ENCODE measurements at places on chromosomes 3 and 15.

GRCh38 chr3:138423316-138423715 lies 11.1 kb upstream of the ESYT3 start:
- DNase-seq, result no peak

- no peak for DNase-seq
Measured at GRCh38 chr3:172376402-172376801, 71.9 kb downstream of the GHSR start.

- DNase-seq, result no peak
Measured at GRCh38 chr3:59364496-59364895, 314.7 kb upstream of the CFAP20DC start.

GRCh38 chr3:72288955-72289691 lies 504.2 kb upstream of the PROK2 start:
- no peak for DNase-seq

DNA sequence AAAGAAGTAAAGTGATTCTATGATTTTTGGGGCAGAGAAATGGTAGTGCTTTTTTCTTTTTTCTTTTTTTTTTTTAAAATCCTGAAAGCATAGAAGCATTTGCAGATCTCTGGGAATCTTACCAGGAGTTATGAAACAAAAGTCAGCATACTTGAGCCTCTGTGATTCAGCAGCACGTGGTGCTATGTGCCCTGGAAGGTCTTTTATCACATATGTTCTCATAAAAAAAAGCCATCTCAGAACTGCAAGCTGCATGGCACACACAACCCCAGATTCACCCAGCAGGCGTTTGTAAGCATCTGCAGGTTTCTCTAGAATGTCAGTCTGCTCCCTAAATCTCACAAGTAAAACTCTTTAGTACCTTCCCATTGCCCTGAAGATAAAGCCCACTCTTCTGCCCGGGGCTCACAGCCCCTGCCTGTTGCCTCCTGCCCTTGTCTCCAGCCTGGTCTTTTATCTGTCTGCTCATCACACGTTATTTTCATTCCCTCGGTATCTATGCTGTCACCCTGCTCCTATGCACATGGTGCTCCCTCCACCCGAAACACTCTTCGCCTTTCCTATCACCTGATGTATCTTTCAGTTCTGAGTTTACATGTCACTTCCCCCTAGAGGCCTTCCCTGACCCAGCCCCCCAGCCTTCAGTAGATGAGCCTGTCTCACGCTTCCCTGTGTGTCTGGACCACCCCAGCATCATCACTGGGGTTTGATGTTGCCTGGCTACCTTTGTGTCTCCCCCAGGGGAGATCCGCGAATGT lies 72.4 kb downstream of the CHDH start:
- DNase-seq, result no peak

- no peak for DNase-seq
Measured at GRCh38 chr15:26550880-26551279, 222.0 kb downstream of the GABRB3 start.

DNA sequence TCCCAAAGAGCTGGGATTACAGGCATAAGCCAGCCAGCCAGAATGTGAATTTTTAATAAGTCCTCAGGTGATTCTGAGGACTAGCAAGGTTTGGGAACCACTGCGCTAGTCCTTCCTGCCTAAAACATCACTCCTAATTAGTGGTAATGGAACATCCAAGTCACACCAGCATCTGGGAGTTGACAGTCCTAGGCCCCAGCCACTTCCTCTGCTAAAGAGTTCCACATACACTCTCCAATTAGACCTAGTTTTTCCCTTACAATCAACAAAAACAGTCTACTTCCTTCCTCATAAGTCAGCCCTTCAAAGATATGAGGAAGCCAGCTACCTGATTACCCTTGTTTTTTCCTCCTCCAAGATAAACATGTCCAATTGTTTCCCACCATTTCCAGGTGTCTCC lies 78.1 kb downstream of the OXNAD1 start:
- DNase-seq, result no peak
